ENCODE measurements at places on chromosomes 12 and 14.

DNA sequence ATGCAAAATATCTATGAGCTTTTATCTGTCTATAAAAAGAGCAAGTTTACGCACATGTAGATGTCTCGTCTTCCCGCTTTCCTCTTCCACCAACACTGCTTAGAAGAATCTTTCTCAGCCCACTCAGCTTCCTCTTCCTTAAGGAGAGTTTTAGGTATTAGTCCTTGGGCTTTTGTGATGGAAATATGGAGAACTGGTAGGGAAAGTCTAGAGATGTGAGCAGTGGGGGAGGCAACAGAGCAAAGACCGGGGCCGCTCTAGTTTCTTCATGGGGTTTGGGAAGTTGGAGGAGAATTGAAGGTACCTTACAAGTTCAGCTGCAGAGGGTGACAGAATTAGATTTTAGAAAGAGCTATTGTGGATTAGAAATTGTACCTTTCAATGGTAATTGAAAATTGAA is 56.3 kb upstream of the CPNE8 start:
- no peak overlapping the region for H3K27ac ChIP-seq
- H3K36me3 ChIP-seq: no peaks in the 10 kb centered on the region
- H3K4me1 ChIP-seq: no peaks in the 10 kb centered on the region
- no peaks in the 10 kb centered on the region for H3K27me3 ChIP-seq
- H3K4me3 ChIP-seq: no peak overlapping the region
- DNase-seq: peak; percentile 50

DNA sequence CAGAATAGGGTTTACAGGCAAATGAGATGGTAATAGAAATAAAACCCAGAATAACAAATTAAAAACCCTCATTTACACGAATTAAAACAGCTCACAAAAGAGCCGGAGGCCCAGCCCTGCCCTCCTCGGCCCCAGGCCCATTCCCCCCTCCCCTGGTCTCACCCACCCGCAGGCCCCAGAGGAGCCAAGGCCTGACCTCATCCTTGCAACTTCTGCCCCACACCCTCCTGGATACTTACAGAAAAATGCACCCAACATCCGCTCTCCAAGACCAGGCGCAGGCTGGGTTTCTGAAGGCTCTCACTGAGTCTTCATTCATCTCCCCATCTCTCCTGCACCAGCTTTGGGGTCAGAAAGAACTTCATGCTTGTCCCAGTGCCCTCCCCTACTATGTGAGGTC is 16.2 kb upstream of the VSX2 start:
- H3K4me3 ChIP-seq: no peak overlapping the region
- H3K27me3 ChIP-seq: peaks cover 18% of the 10 kb centered on the region
- no peak overlapping the region for H3K27ac ChIP-seq
- no peak for DNase-seq
- H3K4me1 ChIP-seq: no peaks in the 10 kb centered on the region

DNA sequence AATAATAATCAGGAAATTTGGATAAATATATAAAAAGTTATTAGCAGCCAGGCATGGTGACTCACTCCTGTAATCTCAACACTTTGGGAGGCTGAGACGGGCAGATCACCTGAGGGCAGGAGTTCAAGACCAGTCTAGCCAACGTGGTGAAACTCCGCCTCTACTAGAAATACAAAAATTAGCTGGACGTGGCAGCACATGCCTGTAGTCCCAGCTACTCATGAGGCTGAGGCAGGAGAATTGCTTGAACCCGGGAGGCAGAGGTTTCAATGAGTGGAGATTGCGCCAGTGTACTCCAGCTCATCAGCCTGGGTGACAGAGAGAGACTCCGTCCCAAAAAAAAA is 64.5 kb downstream of the SYT1 start:
- no peak for DNase-seq
- H3K4me1 ChIP-seq: no peaks in the 10 kb centered on the region
- H3K4me3 ChIP-seq: no peak overlapping the region
- H3K36me3 ChIP-seq: no peaks in the 10 kb centered on the region

GRCh38 chr14:73788701-73789551 is 62.7 kb upstream of the PTGR2 start:
- no peaks in the 10 kb centered on the region for H3K27me3 ChIP-seq
- no peak overlapping the region for H3K27ac ChIP-seq
- H3K4me3 ChIP-seq: no peak overlapping the region
- H3K36me3 ChIP-seq: no peaks in the 10 kb centered on the region
- H3K4me1 ChIP-seq: peaks cover 10% of the 10 kb centered on the region
- no peak for DNase-seq

DNA sequence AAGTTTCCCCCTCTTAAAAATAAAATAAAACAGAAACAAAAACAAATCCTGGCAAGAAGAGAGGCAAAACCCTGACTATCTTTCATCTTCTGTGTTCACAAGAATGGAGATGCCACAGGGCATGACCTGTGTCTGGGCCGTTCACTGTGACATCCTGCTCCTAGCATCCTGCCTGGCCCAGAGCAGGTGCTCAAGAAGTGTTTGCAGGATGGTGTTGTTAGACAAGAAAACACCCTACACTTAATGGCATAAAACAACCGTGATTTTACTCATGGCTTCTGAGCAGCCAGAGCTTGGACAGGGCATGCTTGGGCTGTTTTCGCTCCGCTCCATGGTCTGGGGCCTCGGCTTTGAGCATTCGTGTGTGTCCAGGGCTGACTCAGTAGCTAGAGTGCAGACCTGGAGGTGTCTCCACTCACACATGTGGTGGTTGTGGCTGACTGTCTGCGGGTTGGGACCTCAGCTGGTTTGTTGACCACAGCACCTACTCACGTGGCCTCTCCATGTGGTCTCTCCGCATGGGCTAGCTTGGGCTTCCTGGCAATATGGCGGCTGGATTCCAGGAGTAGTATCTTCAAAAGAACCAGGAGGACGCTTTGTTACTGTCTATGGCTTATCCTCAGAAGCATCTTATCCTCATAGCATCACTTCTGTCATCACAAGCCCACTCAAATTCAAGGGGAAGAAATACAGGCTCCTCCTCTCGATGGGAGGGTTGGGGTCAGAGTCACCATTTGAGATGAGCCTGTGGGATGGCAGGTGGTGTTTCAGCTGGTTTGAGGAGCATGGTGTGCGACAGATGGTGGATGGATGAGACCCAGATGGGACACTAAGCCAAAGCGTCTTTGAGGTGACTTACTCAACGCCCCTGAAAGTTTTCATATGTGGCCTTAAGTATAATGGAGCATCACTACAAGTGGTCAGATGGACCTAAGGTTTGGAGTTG is 33.2 kb upstream of the FZD10 start:
- H3K36me3 ChIP-seq: no peaks in the 10 kb centered on the region
- H3K4me1 ChIP-seq: no peaks in the 10 kb centered on the region
- H3K4me3 ChIP-seq: no peak overlapping the region
- peaks cover 25% of the 10 kb centered on the region for H3K27me3 ChIP-seq
- no peak overlapping the region for H3K27ac ChIP-seq
- DNase-seq: no peak

GRCh38 chr14:80425686-80426085 is 214.4 kb upstream of the DIO2 start:
- no peak overlapping the region for H3K27ac ChIP-seq
- no peaks in the 10 kb centered on the region for H3K36me3 ChIP-seq
- peaks cover 4% of the 10 kb centered on the region for H3K27me3 ChIP-seq
- no peaks in the 10 kb centered on the region for H3K4me1 ChIP-seq
- no peak for DNase-seq
